Stimulated activated CD8-positive, alpha-beta memory T cell treated with anti-CD3 and anti-CD28 coated beads, Interleukin-4, amount 100 ng/mL, for 4 hours (primary cell): ENCODE measurements at places on chromosomes 1 and 21.

- DNase-seq: no peak
Observed at GRCh38 chr1:181347495-181348390, 135.6 kb upstream of the CACNA1E start.

GRCh38 chr1:156684227-156684782, 7.1 kb upstream of the NES start:
- no peak for DNase-seq

DNA sequence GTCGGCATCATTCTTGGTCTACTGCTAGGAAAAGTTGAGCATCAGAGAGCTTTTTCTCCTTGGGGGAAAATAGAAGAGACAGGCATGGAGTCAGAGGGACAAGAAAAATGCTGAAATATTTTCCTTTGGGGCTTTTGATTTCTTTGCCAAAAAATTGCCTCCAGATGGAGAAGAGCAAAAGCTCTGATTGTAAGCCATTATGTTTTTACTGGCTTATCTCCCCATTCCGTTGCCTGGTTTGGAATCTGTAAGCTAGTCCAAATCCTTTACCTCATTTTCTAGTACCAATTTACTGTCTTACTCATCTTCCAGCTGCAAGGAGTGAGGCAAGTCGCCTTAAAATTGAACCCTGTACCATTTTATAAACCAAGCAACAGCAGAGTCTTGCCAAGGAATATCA, 23.3 kb upstream of the NBL1 start:
- DNase-seq: no peak

DNA sequence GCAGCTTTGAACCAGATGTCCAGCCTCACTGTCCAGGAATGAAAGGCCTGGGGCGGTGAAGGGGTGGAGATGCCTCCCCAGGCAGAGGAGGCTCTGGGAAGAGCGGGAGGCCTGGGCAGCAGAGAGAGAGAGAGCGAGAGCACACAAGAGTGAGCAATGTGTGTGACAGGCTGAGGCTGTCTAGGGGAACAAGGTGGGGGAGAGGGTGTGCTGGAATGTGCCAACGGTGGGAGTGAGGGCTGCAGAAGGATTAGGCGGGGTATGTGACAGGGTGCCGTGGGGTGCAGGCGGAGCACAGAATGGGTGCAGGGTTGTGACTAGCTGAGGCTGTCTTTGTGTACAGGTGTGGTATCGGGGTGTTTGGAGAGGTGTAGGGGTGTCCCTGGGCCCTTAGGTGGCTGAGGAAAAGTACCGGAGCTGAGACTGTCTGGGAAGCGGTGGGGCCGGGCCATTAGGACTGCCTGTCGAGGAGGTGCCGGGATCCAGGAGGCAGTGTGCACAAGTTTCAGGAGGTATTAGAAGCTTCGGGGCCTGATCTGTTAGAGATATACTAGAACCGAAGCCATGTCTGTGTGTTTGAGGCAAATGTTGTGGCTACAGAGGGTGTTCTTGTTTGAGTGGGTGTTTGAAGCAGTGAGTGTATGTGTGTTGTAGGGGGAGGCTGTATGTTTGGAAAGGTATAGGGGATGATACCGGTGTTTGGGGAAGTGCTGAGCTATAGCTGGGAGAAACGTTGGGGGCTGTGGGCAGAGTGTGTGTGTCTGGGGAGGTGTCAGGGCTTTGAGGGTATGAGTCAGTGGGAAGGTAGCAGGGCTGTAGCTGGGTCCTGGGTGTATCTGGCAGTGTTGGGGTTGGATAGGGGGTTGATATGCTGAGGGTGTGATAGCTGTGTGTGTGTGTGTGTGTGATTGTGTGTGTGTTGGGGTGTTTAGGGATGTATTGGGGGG, 9.1 kb downstream of the AHDC1 start:
- no peak for DNase-seq

DNA sequence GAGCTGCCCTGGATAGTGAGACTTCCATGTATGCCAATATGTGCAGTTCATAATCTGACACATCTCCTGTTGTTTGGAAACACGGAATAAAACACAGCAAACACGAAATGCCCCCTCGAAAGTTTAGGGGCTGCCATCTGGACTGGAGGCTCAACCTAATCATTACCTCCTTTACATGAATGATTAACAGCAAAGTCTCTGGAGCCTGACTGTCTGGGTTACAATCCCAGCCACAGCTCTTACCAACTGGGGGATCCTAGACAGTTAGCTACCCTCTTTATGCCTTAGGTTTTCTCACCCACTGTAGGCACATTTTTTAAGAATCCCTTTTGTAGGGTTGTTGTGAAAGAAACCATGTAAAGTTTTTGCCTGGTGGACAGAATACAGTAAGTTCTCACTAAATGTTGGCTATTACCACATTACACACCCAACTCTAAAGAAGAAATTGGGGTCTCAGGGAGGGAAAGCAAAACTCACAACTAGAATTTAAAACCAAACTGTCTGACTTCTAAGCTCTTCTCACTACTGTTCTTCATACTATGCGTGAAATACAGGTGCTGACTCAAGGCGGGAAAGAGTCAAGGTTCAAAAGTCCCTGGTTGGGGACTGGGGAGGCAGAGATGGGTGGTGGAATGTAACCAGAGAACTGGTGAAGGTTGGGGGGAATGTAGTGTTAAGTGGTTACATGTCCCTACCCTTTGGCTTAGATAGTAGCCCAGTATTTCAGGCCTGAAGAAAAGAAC, 24.2 kb downstream of the CYP4A22 start:
- DNase-seq: no peak

GRCh38 chr1:247415423-247416361, at the start of gene NLRP3:
Gene NLRP3 (plus strand): TSS chr1:247416173. CDS start chr1:247418801, 2,628 bp downstream.
- DNase-seq: no peak

DNA sequence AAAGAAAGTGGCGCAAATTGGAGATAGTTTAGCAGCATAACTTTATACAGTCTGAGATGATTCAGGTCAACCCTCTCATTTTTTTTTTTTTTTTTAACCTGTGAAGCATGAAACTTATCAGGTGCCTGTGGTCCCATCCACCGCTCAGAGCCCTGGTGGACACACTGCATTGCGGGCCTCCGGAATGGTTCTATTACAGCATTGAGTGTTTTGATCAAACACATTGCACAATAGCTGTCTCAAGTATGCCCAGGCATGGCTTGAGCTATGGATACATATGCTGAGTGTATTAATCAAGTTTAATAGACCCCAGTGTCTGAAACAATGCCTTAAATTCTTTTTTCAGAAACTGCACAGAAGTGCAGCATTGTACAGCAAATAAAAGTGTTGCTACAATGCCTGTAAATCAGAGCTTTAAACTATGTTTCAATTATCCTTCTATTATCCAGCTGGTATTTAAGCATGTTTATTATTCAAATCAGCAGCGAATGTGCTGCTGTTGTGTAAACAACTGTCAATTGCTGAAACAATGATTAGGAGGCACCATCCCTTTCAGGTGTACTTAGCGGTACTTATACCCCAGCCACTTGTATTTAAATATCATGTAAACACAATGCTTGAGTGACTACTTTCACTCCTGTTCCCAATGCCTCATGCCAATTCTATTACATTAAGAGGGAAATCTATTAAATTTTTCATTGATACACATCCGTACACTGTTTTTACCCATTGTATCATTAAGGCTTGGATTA, 456.6 kb downstream of the RPS6KC1 start:
- no peak for DNase-seq
